ENCODE measurements at places on chromosomes 16 and 17.

DNA sequence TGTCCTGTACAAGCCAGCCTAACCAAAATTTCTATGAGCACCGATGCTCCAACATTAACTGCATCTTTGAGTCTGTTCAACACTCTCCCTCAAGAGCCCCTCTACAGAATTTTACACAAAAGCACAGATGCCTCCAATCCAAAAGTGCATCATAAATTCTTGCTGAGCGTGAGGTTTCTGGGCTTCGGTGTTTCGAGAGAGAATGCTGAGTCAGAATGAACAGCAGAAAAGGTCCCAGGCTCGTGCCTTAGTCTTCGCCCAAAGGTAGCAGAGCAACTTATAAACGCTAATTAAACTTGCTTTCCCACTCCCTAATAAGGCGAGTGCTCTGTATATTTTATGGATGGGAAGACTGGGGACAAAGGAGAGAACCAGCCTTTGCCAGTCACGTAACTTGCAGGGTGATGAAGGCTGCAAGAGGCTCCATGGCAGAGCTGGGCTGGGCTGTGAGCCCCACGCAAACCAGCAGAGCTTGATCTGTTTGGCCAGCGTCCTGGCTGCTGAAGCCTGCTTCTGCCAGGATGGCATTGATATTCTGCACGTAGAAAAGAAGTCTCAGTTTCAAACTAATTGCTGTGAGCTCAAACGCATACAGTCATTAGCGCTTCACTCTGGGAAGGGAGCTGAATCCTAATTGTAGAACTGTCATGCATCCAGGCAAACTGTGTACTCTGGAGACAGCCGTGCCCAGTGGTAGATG is 138.5 kb downstream of the DNAH9 start:
- no peak for DNase-seq

GRCh38 chr17:60170835-60171752 is 21.3 kb downstream of the CA4 start:
- no peak for DNase-seq

- peak; percentile 57 for DNase-seq
Observed at GRCh38 chr16:88681084-88681680, 5.1 kb downstream of the SNAI3 start.

DNA sequence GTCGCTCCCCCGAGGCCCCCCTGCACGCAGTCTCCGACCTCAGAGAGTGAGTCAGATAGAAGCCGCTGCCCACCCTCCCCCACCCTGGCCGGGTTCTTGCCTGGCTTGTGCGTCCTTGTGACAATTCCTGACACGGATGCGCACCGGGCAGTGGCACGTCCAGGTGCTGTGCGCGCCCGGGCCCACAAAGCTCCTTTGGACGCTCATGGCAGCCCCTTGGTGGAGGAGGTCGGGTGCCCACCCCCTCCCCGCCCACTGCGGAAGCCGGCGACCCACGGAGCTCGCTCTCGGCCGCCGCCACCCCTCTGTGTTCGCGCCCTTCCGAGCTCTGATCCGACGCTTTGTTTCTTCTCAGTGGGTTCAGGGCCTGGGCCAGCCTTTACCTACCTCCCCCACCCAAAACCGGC is 662 bp upstream of the TUBB3 start:
- DNase-seq: peak; percentile 42

- no peak for DNase-seq
Observed at GRCh38 chr17:27741361-27741861, 58.9 kb downstream of the NOS2 start.

GRCh38 chr17:58193641-58194255 is 1.2 kb downstream of the EPX start:
- DNase-seq: no peak

GRCh38 chr17:19348081-19348650 is 14.4 kb downstream of the B9D1 start:
- no peak for DNase-seq

DNA sequence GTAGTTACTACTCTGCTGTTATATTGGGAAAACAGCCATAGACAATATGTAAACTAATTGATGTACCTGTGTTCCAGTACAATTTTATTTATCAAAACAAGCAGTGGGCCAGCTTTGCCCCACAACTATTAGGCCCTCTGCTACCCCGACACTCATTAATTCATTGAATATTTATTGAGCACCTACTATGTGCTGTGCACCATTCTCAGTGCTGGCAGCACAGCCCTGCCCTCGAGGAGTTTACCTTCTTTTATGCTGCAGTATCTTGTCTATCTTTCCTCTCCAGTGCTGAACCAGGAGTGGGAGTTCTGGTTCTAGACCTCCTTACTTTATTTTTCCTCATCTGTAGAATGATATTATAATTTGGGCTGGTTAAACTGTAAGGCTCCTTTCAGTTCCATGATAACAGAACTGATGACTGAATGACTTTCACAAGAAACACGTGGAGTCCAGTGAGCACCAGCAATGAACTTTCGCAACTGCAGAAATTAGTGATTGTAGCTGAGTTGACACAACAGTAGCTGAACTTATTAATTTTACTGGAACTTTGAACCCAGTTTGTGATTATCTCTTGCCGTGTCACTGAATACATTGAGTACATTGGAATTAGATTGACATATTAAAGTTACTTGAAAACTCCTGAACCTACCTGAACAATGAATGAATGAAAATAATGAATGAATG is 2.4 kb downstream of the GOSR2 start:
- DNase-seq: no peak

- no peak for DNase-seq
Observed at GRCh38 chr16:15836965-15837611, 19.7 kb downstream of the MYH11 start.

DNA sequence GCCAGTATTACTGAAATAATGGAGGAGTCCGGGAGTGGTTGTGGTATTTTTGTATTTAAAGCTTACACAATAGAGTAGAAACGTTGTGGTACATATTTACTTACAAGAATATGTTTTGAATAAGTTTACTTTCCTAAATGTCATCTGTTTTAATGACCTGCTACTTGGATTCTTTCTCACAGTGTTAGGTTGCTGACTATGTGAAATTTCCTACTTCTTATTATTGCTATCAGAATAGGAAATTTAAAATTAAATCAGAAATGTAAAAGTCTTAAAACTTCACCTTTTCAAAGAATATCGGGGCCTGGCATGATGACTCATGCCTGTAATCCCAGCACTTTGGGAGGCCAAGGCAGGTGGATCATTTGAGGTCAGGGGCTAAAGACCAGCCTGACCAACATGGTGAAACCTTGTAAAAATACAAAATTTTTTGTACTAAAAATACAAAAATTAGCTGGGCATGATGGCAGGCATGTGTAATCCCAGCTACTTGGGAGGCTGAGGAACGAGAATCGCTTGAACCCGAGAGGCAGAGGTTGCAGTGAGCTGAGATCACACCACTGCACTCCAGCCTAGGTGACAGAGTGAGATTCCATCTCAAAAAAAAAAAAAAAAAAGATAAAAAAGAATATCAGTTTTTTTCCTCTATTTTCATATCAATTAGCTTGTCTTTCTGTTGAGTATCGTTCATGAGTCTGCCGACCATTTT is 77.8 kb downstream of the VMP1 start:
- DNase-seq: no peak

DNA sequence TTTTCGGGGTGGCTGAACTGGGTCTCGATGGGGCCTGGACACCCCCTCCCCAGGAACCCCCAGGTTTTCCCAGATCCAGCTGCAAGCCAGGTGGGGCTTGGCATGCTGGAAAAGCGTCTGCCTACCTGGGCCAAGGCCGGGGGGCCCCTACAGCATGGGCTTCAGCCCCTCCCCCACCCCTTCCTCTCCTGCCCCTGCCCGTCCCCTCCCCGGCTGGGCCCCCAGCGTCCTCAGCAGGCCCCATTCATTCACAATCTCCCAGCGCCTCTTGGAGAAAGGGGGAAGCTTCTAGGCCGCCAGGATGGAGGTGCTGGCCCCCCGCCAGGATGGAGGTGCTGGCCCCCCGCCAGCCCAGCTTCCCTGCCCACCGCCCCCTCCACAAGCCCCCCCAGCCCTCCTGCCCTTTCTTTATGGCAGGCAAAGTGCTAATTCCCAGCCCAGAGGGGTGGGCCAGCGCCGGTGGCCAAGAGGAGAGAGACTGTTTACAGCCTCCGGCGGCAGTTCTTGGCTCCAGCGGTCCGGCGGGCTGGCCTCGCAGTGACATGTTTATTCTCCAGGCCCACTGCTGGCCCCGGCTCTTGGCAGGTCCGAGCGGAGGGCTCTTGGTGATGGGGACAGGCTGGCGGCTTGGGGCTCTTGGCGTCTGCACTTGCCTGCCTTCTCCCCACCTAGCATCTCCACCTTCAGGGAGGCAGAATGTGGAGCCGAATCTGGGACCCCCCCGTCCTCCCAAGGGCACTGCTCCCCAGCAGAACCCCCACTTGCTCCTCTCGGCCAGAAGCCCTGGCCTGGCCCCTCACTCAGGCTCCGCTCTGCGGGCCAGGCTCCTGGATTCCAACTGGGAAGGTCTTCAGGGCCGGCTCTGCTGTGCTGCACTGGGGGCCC is 94.4 kb upstream of the CIBAR2 start:
- no peak for DNase-seq

- no peak for DNase-seq
Observed at GRCh38 chr16:35431829-35432663, 1972.6 kb downstream of the TP53TG3F start.

GRCh38 chr17:82107341-82107860 is 9.4 kb upstream of the FASN start:
- DNase-seq: no peak

DNA sequence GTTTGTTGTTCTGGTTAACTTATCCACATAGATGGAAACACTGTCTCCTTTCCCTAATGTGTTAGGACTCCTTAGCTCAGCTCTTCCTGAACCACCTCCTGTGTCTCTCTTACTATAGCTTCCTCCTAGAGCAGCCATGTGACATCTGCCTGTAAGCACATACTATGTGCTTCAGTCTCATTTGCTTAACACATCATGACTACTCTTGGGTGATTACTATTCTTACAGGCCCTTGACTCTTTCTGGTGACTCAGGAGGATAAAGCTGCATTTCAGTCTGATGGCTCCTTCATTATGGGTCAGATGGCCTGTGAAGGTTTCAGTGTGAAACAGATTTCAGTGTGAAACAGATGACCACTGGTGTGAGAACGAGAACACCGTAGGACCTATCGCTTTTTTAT is 320 bp upstream of the KRTAP4-2 start:
- no peak for DNase-seq

GRCh38 chr16:81995651-81996050 is 15.6 kb downstream of the SDR42E1 start:
- DNase-seq: no peak

GRCh38 chr17:77247609-77248008 is 106.8 kb downstream of the SEC14L1 start:
- no peak for DNase-seq

GRCh38 chr17:21250854-21251253 is 2.4 kb downstream of the NATD1 start:
- no peak for DNase-seq

- DNase-seq: no peak
Observed at GRCh38 chr17:15955793-15956541, 11.0 kb downstream of the ADORA2B start.

DNA sequence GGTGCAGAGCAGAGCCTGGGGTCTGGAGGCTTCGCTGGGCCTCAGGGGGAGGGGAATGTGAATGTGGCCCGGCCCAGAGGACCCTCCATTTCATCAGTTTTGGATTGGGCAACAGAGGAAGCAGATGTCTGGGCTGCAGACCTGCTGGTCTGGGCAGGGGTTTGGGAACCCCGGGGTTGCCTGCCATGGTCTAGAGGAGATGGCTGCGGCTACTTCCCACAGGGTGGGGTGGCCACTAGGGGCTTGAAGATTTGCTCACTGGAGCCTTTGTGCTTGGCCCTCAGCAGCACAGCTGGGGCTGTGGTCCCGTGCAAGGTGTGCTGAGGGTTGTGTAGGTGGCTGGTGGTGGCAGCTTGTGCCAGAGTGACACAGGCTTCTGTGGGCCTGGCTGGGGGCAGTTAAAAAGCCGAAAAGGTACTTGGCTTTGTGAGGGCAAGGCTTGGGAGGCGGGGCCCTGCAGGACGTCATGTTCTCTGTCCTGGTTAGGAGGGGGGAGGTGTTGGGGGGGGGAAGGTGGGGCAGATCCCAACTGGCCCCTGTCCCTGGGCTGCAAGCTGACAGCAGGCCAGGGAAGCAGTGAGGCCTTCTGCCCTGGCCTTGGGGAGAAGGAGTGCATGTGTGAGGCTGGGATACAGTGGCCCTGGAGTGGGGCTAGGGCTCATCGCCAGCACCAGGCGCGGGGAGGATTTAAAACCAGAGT is 98.0 kb downstream of the KPNA2 start:
- DNase-seq: no peak

GRCh38 chr17:8872036-8872704 is 4.7 kb upstream of the PIK3R6 start:
- no peak for DNase-seq

DNA sequence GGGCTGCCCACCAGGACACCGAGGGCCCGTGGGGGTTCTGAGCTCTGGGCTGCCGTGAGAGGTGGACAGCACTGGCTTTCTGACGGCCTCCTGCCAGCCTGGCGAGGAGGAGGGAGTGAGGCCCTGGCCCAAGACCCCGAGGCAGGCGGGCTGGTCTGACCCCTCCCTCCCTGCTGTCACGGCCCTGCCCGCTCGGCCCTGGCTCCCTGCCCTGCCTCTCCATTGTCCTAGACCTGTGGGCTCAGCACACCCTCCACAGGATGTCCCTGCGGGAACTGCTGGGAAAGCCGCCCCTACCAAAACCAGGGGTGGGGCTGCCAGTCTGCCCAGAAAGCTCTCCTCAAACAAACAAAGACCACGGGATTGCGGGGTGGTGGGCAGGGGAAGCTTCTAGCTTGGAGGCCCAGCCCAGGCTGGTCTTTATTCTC is 20.7 kb downstream of the SPNS2 start:
- no peak for DNase-seq

GRCh38 chr17:55897301-55897700 is 146.4 kb downstream of the PCTP start:
- DNase-seq: no peak

DNA sequence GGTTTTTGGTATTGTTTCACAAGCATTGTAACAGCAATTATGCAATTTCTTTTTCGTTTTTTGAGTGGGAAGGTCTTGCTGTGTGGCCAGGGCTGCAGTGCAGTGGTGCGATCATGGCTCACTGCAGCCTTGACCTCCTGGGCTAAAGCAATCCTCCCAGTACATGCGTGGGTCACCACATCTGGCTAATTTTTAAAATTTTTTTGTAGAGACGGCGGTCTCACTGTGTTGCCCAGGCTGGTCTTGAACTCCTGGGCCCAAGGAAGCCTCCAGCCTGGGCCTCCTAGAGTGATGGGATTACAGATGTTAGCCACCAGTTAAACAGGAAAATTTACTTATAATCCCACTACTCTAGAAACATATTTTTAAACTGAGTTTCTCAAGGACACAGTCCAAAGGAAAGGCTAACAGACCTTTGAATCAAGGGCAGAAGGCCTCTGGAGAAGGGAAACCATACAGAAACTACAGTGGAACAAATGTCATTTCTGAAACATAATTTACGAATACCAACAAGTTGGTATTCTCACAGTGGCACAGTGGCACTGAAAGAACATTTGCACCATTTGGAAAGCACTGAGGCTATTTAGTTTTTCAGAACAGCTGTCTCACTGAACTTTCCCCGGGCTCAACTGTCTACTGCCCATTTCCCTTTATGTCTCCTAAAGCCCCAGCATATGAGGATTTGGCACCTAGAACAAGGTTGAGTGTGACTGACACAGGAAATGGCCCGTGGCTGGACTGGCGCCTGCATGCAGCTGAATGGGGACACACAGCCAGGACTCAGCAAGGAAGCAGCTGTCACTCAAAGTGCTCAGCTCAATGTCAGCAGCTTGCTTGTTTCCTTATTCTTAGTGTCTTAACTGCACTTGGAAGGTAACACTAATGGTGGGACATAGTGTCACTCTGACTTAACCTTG is 2.8 kb upstream of the PRKAR1A start:
- DNase-seq: no peak

GRCh38 chr16:85062845-85063244 is 35.2 kb downstream of the KIAA0513 start:
- DNase-seq: no peak

- no peak for DNase-seq
Observed at GRCh38 chr16:6096931-6097670, 999.5 kb upstream of the EEF2KMT start.

Measured in stimulated activated CD4-positive, alpha-beta T cell treated with anti-CD3 and anti-CD28 coated beads, Interleukin-2, amount 100 ng/mL, for 24 hours (primary cell).